ENCODE measurements at places on chromosomes 6 and 20. TPM values are rescaled to one million over a fixed set of nuclear protein-coding genes. Genes with fewer than 3 reads are reported as not detected.

PGC gene
- 0.26 TPM for total RNA-seq

SLCO4A1 gene
- total RNA-seq, result 16.1 TPM

ANKRD6 gene
- total RNA-seq, result 0.93 TPM

SLC24A3 gene
- not detected for total RNA-seq

NNAT gene
- total RNA-seq, result not detected

DNA sequence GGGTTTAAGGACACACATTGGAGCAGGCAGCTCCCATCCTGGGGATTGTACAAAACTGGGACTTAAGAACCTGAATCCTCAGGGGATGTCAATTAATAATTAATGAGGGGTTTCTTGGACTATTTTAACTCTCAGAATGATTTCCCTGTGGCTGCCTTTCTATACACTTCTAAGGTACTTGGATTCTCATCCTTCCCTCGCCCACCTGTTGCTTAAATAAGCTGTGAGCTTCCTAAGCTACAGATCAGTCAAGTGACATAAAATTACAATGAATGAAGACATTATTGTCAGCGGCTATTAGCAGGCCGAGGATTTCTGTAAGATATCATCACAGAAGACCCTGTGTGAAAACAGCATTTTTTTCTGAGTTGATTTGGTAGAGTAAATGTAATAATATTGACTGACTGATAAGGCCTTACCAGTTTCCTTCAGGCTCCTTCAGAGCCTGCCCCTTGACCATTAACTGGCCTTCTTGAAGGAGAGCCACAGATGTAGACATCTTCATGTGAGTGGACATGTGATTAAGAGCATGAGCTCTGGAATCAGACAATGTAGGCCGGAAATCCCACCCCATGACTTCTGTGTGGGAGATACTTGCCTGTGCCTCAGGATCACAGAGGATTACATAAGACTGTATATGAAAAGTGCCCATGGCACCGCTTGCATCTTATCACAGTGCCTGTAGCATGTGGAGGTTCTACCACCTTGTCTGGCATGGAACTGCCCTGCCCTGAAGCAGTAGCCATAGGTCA lies 101.7 kb downstream of the TULP4 start:
- DNase-seq, result no peak
- H3K4me3 ChIP-seq, result no peak overlapping the region
- no peaks in the 10 kb centered on the region for H3K4me1 ChIP-seq
- H3K36me3 ChIP-seq, result peaks cover 5% of the 10 kb centered on the region
- no peak overlapping the region for H3K27ac ChIP-seq
- H3K27me3 ChIP-seq, result no peaks in the 10 kb centered on the region

DNA sequence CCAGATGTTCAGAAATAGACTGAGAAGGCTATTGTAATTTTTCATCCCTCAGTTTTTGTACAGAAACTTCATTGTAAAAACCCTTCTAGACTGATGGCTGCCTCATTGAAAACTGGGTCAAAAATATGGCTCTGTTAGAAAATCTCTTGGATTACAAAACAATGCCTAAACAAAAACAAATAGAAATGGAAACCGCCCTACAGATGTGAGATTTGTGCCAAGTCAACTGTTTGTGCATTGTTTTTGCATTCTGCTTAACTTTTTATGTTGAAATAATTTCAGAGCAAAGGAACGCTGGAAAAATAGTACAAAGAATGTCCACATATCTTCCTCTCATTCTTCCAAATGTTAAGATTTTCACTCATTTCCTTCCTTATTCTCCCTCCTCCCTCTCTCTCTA lies 425.1 kb downstream of the FOXA2 start:
- H3K27me3 ChIP-seq, result no peaks in the 10 kb centered on the region
- no peak for DNase-seq
- no peak overlapping the region for H3K27ac ChIP-seq

DNA sequence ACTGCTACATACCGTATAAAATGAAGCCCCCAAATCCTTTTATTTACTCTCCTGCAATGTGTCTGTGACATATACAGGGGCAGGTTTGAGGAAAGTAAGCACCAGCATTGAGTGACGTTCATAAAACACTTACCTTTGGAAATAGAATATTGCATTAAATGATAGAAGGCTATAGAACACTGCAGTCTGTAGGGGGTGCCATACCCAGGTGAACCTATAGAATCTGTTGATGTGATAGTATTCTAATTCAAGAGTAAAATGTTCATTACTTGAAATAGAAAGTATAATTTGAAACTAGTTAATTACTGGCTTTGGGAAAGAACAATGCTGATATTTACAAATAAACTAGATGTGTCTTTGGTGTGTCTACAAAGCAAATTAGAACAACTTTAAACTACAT lies 47.0 kb upstream of the PRL start:
- no peaks in the 10 kb centered on the region for H3K36me3 ChIP-seq
- no peak overlapping the region for H3K4me3 ChIP-seq
- no peak for DNase-seq
- no peaks in the 10 kb centered on the region for H3K27me3 ChIP-seq

DNA sequence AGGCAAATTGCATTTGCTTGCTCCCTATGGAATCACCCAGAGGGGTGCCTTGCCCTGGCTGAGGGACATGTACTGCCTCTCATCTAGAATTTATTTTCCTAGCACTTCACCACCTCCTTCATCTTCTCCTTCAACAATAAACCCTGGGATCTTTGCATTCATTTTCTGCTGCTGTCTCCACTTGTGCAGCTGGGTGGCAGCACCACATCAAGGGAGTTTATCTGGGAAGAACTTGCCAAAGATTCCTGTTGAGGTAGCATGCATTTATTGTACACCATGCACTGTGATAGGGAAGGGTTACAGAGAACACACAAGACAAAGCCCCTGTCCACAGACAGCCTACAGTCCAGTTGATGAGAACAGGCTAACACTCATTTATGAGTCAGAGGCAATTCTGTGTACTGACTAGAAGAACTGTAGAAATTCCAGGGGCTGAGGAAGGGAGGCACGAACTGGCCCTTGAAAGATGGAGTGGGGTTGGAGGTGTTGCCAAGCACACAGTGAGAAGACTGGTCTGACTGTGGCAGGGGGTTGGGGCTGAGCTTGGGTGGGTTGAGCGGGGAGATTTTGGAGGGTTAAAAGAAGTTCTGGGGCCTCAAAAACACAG lies 17.5 kb downstream of the C20orf173 start:
- no peak overlapping the region for H3K27ac ChIP-seq
- H3K36me3 ChIP-seq, result peaks cover 16% of the 10 kb centered on the region

GRCh38 chr6:67224989-67225388 lies 1410.1 kb upstream of the ADGRB3 start:
- no peak for DNase-seq
- H3K4me3 ChIP-seq, result no peak overlapping the region
- H3K4me1 ChIP-seq, result no peaks in the 10 kb centered on the region
- H3K27me3 ChIP-seq, result no peaks in the 10 kb centered on the region
- no peak overlapping the region for H3K27ac ChIP-seq

- no peaks in the 10 kb centered on the region for H3K4me1 ChIP-seq
- no peak overlapping the region for H3K27ac ChIP-seq
- no peaks in the 10 kb centered on the region for H3K27me3 ChIP-seq
- DNase-seq, result no peak
- H3K36me3 ChIP-seq, result no peaks in the 10 kb centered on the region
These were observed 22.7 kb downstream of the RAMACL start for GRCh38 chr6:166563805-166564204.

GRCh38 chr6:5937169-5937909 lies 69.4 kb downstream of the NRN1 start:
- no peak for DNase-seq
- no peaks in the 10 kb centered on the region for H3K27me3 ChIP-seq
- H3K36me3 ChIP-seq, result no peaks in the 10 kb centered on the region
- no peak overlapping the region for H3K4me3 ChIP-seq
- no peak overlapping the region for H3K27ac ChIP-seq

DNA sequence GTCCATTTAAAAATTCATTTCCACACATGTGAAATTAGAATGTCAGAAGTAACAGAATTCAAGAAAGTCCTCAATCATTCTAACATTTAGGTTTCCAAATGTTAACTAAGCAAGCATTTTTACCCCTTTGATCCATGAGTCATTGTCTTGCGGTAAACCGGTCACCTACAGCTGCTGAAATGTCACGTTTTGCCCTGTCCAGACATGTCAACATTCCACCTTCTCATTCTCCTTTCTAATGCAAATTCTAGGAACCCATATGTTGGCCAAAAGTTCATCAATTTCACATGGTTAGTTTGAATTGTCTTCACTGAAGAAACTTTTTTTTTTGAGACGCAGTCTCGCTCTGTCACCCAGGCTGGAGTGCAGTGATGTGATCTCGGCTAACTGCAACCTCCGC lies 117.2 kb downstream of the IPCEF1 start:
- no peak overlapping the region for H3K27ac ChIP-seq
- H3K36me3 ChIP-seq, result peaks cover 4% of the 10 kb centered on the region
- no peaks in the 10 kb centered on the region for H3K27me3 ChIP-seq
- H3K4me3 ChIP-seq, result no peak overlapping the region
- DNase-seq, result no peak

DNA sequence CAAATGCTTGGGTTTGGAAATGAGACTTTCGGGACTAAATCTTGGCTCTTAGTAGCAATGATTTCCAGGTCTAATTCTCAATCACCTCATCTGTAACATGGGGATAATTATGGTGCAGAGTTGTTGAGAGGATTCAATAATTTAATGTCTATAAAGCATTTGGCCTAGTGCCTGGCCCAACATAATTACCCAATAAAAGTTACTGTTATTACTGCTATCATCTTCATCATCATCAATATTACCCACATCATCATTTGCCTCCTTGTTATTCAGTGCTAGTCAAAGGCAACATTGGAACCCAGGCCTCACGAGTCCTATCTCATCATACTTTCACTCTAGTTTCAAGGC lies 34.5 kb upstream of the RSPO3 start:
- no peak overlapping the region for H3K27ac ChIP-seq
- no peaks in the 10 kb centered on the region for H3K36me3 ChIP-seq
- DNase-seq, result no peak
- no peaks in the 10 kb centered on the region for H3K4me1 ChIP-seq
- no peaks in the 10 kb centered on the region for H3K27me3 ChIP-seq

Measured in GM12878 (cell line).